ENCODE measurements at places on chromosomes 11 and 22.

- DNase-seq, result no peak
Measured at GRCh38 chr11:110972640-110973039, 260.4 kb upstream of the ARHGAP20 start.

- no peak for DNase-seq
Measured at GRCh38 chr11:119691020-119691666, 37.9 kb downstream of the NECTIN1 start.

- no peak for DNase-seq
Measured at GRCh38 chr22:30121960-30122359, 41.7 kb downstream of the HORMAD2 start.

DNA sequence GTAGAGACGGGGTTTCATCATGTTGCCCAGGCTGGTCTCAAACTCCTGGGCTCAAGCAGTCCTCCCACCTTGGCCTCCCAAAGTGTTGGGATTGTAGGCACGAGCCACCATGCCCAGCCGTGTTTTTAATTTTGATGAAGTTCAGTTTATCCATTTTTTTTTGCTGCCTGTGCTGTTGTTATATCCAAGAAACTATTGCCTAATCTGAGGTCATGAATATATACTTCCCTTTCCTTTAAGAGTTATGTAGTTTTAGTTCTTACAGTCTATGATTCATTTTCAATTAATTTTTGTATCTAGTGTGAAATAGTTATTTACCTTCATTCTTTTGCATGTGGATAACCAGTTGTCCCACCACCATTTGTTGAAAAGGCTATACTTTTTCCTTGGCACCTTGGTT is 50.3 kb upstream of the SORL1-AS1 start:
- no peak for DNase-seq

DNA sequence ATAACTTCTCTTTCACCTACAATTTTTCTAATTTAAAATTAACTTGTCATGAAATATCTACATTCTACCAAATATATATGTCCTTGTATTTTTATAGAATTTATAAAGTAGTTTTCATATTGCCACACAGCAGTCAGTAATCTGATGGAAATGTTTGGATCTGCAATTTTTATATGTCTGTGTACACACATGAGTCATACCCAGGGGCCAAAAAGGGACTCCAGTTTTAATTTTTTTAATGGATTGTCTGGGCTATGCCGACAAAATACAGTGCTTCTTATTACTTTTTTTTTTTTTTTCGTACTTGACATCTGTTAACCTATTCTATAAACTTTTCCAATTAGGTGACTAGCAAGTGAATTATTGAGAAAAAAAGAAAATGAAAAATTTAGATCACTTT is 6.3 kb downstream of the GUCY1A2 start:
- DNase-seq, result no peak

GRCh38 chr22:32796865-32797573 is 4.5 kb upstream of the TIMP3 start:
- peak; percentile 37 for DNase-seq

DNA sequence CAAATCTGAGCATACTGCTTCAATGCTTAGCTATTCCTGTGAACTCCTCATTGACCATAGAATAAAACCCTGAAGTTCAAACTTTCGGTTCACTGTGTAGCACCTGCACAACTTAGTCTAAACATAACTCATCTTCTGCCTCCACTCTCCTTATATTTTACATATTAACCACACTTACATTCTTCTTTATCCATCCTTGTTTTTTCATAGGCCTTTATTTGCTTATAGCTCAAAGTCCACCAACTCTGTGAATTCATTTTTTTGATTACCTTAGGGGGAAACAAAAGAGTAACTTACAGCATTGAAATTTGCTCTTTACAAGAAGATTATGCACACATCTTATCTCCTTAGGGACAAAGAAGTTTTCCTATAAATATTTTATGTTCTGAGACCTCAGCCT is 521.6 kb upstream of the FAT3 start:
- no peak for DNase-seq

- DNase-seq, result no peak
Measured at GRCh38 chr11:12077535-12078280, 32.7 kb upstream of the MICAL2 start.

GRCh38 chr22:46099740-46100139 is 50.6 kb upstream of the PPARA start:
- DNase-seq, result no peak

DNA sequence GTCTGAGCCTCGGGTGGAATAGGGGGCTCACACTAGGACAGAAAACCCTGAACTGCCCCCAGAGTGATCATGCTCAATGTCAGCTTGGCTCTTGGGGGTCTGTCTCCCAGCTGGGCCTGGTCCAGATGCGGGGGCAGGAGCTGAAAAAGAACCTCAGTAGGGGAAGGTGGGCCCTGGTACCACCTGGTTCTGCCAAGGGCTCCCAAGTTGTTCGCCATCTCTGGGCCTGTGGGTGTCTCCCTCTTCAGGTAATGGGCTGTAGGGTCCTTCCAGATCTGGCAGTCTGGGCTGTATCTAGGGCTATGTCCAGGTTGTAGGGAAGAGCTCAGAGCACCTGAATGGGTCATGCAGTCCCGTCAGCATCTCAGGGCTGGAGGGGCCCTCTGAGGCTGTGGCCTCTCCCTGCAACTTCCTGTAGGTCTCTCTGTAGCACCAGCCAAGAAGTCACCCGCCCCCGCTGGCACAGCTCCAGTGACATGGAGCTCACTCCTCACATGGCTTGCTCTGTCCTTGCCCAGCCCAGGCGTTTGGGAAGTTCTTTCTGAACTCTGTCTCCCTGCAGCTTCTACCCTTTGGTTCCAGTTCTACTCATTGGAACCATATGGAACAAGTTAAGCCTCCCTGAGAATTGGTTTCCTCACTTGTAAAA is 33.0 kb upstream of the SOX10 start:
- DNase-seq, result no peak

DNA sequence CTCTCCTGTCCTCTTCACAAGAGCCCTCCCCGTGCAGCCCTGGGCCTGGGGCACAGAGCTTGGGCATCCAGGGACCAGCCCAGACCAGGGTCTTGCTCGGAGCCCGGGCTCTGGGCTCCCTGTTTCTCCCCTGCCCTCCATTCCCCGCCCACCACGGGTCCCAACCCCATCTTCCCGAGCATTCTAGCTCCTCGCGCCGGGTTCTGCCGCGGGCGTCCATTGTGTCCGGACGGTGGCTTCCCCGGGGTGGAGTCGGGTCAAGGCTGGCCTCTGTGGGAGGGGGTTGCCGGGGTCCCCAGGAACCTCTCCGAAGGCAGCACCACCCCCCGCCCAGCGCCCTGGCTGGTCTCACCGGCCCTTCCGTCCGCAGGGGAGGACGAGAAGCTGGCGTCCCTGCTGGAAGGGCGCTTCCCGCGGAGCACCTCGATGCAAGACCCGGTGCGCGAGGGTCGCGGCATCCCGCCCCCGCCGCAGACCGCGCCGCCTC is 18.1 kb upstream of the ACR start:
- DNase-seq, result no peak

DNA sequence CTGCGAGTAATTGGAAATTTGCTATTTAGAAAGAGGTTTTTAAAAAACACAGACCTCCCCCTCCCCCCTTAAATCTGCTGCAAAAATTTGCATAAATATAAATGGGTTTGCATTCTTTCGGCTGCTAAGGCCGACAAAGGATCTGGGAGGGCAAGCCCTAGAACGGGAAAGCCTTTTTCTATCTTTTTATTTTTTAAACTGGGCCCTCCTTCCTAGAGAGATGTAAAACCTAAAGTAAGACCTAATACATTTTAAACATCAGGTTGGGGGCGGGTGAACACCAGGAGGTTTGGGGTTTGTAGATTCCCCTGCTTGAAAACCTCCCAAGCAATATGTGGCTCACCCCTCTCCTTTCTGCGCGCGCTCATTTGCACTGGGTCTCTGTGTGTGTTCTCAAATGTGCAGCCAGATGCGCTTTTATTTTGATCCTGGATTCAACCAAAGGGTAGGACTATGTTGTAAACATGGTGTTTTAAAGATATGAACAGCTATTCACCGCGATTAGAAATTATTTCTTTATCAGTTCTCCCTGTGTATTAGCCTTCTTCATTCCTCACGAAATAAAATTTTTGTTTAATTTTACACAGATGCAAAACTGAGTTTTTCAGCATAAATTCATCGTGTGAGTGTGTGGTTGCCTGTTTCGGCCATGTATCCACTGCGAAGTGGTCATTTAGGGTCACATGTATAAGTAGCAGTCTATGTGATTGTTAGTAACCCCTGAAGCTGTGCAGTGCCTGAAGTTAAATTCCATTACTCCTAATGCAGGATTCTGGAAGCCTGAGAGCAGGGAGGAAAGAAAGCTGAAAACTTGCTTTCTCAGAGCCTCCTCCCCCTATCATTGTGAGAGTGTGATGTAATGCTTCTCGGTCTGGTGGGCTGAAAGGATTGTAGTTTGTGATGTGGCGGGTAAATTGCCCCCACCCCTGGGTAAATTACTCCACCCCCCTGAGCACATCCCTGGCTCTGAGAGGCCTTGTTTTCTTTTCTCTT is 988 bp downstream of the TNRC6B start:
- DNase-seq, result no peak

- DNase-seq, result no peak
Measured at GRCh38 chr11:616320-617198, 809 bp upstream of the IRF7 start.

DNA sequence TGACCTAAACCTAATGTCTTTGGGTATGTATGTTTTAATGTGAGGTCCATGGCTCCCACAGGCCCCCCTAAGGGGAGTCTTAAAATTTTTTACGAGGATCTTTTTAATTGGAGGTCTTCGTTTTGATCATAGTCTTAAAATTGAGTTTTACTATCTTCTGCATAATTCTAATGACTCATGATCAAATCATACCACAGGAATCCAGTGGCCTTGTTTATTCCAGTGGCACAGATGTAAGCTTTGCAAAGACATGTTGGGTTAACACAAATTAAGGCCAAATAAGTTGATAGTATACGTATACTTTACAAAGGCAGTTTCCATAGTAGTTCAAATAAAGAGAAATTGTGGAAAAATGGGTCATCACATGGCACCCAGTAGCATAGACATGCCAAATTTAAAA is 33.9 kb upstream of the FJX1 start:
- no peak for DNase-seq

DNA sequence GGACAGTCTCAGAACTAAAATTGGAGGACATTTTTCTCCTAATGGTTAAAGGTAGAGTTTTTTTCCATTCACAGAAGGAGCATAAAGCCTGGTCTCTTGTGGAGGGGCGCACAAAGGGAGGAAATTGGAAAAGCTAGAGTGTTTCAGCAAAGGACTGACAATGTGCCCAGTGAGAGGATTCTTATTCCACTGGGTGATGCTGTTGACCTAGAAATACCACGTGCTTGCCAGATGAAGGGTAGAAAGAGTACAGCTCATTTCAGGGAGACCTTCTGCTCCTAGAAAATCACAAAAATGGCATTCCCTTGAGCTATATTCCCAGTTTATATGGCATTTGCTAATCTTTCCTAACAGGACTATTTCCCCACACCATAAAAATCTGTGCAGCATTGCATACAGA is 21.1 kb downstream of the MS4A6E start:
- DNase-seq, result no peak

GRCh38 chr11:126546191-126546590 is 190.7 kb downstream of the ST3GAL4 start:
- no peak for DNase-seq

GRCh38 chr11:119179983-119180382 is 5.3 kb upstream of the NHERF4 start:
- DNase-seq, result no peak

DNA sequence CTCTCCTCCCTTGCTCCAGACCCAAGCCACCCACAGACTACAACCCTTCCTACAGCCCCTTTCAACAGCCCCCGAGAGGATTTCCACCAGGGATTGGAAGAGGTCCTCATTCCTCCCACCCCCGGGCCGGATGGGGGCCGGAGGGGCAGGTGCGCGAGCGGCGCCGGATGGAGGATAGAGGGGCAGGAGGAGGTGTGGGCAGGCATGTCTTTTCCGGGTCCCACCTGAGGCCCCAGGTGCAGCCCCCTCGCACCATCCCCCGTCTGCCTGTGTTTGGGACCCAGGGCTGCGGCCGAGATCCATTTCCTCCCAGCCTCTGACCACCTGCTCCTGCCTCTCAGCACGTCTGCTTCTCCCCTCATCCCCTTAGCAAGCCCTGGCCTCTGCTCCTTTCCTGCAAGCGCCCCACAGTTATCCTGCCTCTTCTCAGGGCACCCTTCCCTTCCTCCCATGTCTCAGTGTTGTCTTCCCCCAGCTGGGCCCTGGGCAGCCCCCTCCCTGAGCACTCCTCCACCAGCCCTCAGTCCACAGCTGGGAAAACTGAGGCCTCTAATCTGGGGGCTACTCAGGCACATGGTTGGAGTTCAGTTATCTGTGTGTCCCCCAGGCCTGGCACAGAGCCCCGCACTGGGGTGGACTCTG is 19.3 kb upstream of the CBX7 start:
- no peak for DNase-seq

GRCh38 chr11:109349276-109350080 is 72.5 kb upstream of the C11orf87 start:
- no peak for DNase-seq

DNA sequence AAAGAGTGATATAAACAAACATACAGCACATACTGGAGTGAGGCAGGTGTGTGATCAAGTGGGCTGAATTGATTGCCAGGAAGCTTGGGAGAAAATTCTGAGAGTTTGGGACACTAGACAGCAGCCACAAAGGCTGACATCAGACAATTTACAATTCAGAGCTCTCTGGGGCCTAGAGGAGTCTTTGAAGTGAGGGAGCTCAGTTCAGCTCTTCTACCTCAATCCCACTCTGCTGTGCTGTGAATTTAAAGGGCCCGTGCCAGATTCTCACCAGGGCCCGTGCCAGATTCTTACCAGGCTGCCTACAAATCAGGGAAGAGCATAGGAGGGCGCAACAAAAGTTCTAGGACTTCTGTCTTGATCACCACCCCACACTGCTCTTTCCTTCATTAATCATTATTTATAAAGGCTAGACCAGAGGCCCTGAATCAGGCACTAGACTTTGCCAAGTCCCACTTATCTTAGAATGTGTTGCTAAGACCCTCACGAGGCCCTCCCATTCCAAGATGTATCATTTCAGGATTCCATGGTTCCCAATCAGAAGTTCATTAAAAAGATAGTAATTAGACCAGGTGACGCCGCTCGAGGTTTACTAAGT is 112.4 kb downstream of the KIRREL3 start:
- DNase-seq, result no peak

- DNase-seq, result no peak
Measured at GRCh38 chr11:41612415-41612814, 153.0 kb upstream of the LRRC4C start.

DNA sequence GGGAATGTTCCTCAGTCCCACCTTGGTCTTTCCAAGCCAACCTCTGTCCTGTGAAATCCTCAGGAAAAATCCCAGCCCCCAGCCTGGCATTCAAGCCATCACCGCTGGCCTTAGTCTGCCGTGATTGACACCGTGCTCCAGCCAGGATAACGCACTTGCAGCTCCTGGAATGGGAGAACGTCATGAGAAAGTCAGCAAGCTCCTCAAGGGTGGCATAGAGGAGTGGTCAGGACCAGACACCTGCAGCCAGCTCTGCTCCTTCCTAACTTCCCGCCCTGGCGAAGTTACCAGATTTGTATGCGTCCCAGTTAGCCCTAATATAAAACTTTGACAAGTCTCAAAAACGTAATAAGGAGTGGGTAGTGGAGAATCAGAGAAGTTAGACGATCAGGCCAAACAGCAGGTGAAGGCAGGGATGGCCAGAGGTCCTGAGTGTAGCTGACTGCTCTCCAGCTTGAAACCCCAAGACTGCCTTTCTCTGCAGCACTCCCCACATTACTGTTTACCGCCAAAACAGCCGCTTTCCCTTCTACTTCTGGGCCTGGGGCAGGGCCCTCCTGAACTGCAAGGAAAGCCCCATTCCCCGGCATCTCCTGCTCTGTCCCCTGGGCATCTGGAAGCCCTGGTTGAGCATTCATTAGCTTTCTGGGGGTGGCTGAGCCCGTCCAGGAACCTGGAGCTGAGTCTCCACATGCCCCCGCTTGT is 1.3 kb upstream of the DKK3 start:
- DNase-seq, result no peak

All from fibroblast of skin of left biceps (primary cell).